AG04450 (cell line): ENCODE measurements at places on chromosomes 2 and 18. TPM values are rescaled to one million over a fixed set of nuclear protein-coding genes. Genes with fewer than 3 reads are reported as not detected.

GRCh38 chr2:212505586-212505985 is 33.0 kb downstream of the ERBB4 start:
- DNase-seq = no peak

DNA sequence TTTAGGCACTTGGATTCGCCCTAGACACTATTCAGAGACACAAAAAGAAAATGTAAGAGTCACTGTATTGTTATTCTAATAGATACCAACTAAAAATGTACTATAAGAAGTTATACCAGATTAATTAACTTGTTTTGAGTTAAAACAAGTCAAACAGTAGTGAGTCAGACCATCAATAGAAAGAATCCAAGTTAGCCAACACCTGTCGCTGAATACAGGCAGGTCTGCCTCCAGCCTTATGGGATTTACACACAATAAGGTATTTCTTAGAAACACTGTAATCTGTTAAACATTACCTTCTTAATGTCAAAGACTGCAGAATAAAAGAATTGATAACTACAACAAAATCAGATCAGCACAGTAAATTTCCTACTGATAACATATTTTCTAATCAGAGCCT is 181.4 kb downstream of the DYM start:
- no peak for DNase-seq

GRCh38 chr2:150759531-150759930 is 272.1 kb upstream of the RND3 start:
- DNase-seq = no peak

The FLACC1 gene
- polyA plus RNA-seq = 0.58 and 1.1 TPM in 2 replicates

The C2orf72 gene
- 0.02 TPM in 1 of 2 replicates, not detected in the other for polyA plus RNA-seq

DNA sequence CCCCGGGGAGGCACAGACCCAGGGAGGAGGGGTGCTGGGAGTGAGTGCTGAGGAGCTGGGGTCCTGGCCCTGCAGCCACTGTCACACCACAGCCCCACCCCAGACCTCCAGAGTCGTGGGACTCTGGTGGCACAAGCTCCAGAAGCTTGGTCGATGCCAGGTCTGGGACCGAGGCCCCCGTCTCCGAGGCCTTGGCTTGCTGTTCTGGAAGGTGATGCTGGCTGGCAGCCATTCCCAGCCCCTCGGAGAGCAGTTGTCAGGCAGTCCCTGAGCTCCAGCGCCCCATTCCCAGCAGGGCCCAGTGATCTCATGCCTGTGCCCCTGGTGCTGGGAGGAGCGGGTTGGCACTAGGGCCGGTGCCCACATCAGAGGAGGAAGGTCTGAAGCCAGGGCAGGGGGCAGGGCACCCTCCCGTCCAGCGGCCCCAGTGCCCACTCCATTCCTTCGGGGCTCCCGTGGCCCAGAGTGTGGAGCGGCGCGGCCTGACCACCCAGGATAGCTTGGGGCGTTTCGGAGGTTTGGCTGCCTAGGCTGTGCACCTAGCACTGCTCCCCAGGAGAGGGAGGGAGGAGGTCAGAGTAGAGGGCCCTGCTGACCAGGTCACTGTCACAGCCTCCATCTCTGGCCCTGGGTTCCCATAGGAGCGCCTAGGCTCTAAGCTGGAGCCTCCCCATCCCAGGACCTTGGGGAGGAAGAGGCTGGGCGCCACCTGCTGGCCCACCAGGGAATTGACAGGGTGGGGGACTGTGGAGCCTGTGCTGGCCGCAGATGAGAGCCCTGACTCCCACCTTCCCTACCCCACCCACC is 16.8 kb upstream of the ALPI start:
- DNase-seq = no peak

GRCh38 chr2:172050479-172051125 is 34.7 kb upstream of the DLX1 start:
- no peak for DNase-seq

GRCh38 chr18:73688851-73689711 is 458.6 kb downstream of the FBXO15 start:
- DNase-seq = peak; percentile 86

GRCh38 chr2:67879586-67880290 is 183.1 kb downstream of the C1D start:
- DNase-seq = no peak

- no peak for DNase-seq
Observed at GRCh38 chr18:36813824-36814223, 15.0 kb downstream of the TPGS2 start.

DNA sequence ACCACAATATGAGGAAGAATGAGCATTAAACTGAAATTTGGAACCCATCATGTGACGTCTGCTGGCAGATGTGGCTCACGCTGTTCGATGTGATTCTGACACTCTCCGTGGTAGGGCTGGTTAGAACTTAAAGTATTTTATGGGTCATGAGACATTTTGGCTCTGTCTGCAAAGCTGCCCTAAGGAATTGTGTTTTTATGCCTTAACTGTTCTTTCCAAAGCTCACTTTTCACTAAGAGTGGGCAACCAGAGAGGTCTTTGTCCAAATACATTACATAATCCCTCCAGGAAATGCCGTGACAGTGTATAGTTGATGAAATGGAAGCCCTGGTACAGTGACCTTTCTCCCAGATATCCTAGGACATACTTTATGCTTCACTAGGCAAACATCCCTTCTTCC is 119.1 kb downstream of the AQP4 start:
- DNase-seq = no peak

DNA sequence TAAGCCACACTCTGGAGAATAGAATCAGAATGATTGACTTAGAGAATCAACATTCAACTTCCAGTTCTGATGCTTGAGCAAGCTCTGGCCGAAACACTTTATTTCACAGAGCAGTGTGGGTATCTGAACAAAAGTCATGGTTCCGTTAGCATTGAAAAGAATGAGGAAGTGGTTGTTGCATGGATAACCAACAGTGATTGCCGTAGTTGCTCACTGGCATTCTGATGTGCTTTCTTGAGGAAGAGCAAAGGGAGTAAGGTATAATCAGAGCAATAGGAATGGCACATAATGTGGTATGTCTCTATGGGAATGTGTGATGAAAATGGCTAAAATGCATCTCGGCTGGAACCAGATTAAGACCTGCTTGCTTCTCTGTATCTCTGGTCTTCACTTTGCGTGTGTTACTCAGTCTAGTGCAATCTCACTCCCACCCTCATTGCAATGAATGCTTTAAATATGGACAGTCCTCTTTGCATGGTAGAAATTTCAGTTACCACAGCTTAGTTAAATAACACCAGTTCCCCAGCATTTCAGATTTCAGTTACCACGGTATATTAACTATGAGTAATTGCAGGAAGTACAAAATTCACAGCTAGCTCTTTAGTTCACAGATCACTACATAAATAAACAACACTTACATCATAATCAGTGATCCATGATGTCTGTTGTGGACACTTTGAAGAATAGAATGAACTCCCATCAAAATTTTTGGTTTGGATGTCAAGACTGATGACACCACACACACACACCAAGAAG is 7.8 kb upstream of the RAB12 start:
- no peak for DNase-seq

DNA sequence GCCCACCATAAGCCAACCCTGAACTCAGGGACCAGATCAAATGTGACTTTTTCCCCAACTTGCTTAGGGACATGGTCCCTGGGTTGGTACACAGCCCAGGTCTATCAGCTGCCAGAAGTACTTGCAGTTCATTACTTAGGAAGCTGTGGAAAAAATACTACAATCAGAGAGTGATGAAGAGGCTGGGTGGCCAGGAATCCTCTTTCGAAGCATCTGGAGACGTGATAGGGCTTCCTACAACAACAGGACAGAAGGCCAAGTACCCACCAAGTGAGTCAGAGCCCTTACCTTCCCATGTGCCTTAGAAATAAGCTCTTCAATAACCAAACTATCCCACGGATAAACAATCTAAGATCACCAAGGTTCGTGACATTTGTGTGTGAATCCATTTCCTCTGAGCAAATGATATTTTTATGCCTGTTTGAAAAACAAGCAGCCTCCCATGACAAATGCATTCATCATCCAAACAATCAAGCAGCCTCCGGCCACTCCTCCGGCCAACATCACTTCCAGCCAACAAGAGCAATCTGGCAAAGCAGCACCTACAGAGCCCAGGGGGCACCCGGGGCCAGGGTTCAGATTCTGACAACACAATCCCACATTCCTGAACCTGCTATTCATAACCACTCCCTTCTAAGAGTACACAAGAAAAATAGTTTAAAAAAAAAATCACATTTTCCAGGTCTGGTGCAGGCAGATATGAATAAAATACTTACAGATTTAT is 26.4 kb downstream of the TBC1D8 start:
- peak; percentile 36 for DNase-seq

The TUBA3E gene
- not detected in 2 replicates for polyA plus RNA-seq

DNA sequence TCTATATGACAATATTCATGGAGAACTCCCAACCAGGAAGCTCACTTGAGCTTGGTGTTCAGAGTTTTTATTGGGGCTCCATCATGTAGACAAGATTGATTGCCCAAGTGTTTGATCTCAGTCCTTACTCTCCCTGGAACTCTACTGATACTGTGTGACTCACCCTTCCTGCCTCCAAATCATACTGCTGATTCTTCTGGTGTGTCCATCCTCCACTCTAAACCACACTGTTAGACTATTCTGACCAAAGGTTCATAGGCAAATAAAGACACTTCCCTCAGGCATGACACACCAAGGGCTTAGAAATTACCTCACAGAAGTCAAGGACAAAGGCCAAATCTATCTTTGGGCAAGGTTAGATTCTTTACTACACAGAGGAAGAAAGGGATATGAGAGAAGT is 107.9 kb upstream of the CDH20 start:
- DNase-seq = no peak

The MYO3B gene
- polyA plus RNA-seq = 0.09 and 0.10 TPM in 2 replicates

- no peak for DNase-seq
Observed at GRCh38 chr2:131572175-131572574, 44.5 kb downstream of the CCDC74A start.

The MSH6 gene
- 34.0 and 43.7 TPM in 2 replicates for polyA plus RNA-seq

The LRRC30 gene
- polyA plus RNA-seq = not detected in 2 replicates

GRCh38 chr18:48609820-48610815 is 71.3 kb downstream of the CTIF start:
- DNase-seq = no peak
